NCI-H1048 (cell line): ENCODE measurements at places on chromosomes 16 and 17.

GRCh38 chr16:68664297-68664696 is 19.2 kb downstream of the CDH3 start:
- DNase-seq, result no peak

GRCh38 chr17:40151414-40151963 is 11.2 kb downstream of the CASC3 start:
- no peak for DNase-seq

GRCh38 chr17:46979147-46979863 is at the start of gene RPRML:
Gene RPRML, minus strand, starts transcription at chr17:46979253. Its CDS starts 246 bp downstream, at chr17:46979007.
- no peak for DNase-seq

DNA sequence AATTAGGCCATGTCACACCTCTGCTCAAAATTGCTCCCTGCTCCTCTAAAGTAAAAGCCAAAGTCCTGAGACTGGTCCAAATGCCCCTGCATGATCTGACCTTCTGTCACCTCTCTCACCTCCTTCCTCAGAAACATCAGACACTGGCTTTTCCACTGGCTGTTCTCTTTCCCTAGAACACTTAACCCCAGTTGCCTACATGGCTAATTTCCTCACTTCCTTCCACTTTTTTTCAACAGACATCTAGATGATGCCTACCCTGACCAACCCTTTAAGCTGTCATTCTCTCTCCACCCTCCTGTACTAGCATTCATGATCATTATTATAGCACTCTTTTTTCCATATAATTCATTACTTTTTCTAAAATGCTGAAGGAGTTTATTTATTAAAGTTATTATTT is 31.0 kb downstream of the CCT6B start:
- DNase-seq, result no peak

GRCh38 chr16:2451851-2452320 is 8.0 kb upstream of the TEDC2 start:
- DNase-seq, result no peak

- DNase-seq, result no peak
These were observed 202.9 kb upstream of the IRX3 start for GRCh38 chr16:54489225-54490111.

DNA sequence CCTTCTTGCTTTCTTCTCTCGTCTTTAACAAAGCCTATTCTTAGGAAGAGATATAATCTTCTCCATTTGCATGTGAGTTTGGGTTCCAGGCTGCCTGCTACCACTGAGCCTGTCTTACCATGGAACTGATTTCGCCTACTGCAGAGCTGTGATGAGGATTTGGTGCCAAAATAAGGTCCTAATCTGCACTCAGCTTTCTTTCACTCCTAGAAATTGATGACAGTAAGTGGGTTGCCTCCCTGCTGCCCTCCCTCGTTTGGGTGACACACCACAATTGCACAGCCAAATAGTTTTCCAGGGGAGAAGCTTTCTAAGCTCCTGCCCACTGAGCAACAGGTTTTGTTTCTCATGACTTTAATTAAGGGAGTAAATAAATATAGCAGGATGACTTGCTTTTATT is 25.1 kb upstream of the ASIC2 start:
- no peak for DNase-seq
